ENCODE measurements at places on chromosomes 13 and 19.

DNA sequence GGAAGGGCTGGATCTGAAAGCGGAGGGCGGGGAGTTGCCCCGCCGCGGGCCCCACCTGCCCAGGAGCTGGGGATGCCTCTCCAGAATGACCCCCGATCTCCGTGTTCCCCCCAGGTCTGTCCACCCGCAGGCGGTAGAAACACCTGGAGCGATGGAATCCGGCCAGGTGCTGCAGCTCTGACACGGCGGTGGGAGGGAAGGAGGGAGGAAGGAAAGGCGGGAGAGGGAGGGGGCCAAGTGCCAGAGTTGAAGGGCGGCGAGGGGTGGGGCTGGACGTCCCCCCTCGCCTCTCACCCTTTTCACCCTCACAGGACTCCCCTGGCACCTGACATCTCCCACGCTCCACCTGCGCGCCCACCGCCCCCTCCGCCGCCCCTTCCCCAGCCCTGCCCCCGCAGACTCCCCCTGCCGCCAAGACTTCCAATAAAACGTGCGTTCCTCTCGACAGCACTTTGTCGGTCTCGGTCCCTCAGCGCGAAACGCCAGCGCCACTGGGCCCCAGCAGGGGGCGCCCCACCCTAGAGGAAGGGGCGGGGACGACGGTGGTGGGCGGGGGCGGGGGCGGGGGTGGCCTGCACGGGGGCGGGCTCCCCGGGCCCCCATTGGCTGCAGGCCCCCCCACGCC lies 337 bp upstream of the FXYD7 start:
- DNase-seq: no peak

DNA sequence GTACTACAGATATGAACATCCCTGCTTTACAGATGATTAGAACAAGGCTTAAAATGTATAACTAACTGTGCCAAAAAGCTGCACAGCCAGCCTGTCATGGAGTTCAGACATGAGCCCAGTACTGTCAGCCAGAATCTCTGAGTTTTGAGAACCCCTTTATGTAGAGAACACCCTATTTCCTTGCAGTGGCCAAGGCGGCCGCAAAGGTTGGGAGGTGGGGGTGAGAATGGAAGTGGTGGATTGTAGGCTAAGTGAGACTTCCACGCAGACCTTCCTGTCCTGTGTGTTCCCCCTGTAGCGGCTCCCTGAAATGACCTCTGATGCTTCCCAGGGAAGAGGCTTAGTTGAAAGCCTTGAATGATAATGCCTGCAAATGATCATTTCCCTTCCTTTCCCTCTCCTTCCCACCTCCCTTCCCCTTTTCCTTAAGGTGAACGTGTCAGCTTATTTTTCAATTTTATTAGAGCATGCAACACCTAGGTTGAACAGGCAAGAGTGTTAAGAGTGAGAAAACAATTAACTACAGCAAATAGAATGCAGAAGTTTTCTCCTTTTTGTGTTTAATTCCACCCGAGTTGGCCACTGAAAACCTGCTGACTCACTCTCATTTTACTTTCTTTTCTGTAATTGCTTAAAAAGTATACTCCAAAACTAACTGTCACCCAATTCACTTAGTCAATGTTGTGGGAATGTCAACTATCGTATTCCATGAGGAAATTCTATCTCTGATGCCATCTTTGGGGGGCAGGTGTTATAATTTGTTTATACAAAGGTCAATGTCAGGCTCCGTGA lies 167.0 kb upstream of the EDNRB start:
- DNase-seq: no peak

DNA sequence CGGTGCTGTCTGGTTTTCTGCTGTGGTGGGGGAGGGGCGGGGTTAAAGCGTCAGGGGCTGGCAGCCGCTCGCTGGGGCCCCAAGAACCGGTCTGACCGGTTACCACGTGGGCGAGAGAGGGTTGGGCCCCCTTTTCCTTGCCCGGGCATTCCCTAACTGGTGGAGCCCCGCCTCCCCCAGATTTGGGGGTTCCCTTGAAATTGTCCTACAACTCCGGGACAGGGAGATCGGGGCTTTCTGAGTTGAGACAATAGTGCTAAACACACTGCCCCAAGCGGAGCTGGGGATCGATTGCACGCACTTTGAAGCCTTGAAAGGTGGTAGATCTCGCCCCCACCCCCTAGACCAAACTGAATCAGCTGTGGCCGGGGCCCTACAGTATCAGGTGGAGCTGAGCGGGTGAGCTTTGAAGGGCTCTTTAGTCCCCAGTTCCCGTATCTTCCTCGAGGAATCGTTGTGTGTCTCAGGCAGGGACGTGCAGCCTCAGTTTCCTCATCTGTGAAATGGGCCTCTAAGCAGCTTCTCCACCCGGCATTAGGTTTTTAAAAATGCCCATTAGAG lies 4.8 kb downstream of the IER2 start:
- peak; percentile 72 for DNase-seq

GRCh38 chr19:6527893-6528543 lies 2.8 kb upstream of the TNFSF9 start:
- no peak for DNase-seq

GRCh38 chr19:19860756-19861390 lies 4.8 kb upstream of the ZNF253 start:
- DNase-seq: no peak

GRCh38 chr13:114339857-114340534 lies 25.7 kb downstream of the CHAMP1 start:
- peak; percentile 31 for DNase-seq

DNA sequence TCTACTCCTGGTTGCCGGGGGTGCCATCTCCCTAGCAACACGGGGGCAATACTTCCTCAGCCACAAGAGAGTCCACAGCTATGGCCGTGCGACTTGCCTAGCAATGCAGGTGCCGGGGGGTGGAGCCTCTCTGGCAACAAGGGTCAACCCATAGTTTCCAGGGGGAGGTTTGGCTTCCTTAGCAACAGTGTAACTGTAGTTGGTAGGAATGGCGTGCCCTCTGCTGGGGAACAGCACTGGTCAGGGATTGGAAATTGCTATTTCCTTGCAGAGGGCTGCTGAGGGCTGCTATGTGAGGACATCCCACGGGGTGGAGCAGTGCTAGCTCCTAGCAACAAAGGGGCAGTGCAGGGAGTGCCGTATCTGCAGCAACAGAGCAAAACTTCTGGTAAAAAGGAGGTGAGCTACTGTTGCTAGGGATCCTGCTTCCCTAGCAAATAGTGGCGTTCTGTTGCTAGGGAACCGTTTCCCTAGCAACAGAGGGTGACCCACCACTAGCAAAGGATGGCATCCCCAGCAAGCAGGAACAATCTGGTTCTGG lies 7.0 kb upstream of the TMC4 start:
- DNase-seq: no peak

DNA sequence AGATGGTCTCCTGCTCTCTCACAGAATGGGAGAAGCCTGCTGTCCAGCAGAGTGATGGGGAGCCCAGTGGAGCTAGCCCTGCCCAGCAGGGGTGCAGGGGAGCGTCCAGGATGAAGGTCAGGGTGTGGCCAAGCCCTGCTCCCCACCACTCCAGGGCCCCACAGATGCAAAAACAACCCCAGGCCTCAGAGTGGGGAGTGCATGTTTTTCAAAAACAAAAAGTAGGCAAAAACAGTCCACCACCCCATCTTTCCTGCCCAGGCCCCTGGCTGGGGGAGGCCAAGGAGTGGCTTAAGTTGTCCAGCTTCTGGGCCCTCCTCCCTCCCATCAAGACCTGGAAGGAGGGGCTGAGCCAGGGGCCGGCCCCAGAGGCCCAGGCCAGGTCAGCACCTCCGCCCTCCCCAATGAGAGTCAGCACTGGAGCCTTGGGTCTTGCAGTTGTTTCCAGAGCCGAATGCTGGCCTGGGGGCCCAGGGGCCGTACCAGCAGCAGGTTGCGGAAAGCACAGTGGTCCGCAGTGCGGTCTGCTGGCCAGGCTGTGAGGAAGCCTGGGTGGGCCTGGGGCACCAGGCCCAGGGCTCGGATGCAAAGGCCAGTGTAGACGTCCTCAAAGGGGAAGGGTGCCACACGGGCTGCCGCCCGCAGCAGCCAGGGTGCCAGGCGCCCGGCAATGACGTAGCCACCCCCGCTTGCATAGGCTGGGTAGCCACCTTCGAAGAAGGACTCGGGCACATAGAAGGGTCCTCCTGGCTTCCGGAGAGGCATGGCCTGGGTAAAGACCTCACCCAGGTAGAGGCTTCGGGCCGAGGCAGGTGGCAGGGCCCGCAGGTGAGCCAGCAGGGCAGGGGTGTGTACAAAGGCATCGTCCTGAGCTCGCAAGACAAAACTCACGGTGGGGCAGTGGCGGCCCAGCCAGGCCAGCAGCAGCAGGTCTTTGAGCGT lies 1.7 kb downstream of the B3GNT8 start:
- DNase-seq: no peak

DNA sequence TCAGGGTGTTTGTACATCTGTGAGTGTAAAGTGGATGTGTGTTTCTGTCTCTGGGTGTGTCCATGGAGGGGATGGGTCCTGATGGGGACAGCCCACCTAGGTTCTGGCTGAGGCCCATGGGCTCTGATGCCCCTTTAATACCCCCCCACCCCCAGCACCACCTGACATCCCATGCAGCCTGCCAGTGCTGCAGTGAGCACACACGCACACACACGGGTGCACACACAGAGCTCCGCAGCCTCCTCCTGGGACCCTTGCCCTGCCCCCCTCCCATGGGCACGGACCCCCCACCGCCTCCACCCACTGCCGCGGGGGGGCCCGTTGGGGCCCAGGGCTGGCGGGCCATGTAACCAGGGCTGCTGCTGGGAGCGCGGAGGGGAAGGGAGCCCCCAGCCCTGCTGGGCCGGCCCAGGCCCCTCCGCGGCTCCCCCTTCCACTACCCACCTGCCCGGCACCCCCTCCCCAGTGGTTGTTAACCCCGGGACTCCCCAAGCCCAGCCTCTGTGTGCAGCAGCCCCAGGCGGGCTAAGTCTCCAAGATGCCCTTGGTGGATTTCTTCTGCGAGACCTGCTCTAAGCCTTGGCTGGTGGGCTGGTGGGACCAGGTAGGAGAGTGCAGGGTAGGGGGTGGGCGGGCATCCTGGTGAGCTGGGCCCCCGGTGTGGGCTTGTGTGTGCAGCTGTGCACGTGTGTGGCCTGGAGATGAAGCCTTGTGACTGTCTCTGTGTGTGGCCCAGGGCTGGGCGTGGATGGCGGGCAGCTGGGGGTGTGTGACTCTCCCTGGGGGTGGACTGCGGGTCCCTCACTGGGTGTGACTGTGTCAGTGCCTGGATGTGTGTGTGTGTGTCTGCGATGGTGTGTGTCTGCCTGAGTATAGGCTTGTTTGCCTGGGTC lies 32.6 kb downstream of the PDE4A start:
- DNase-seq: no peak

GRCh38 chr19:33263325-33264023 lies 37.8 kb upstream of the SLC7A10 start:
- DNase-seq: no peak
